ENCODE measurements at places on chromosomes 6 and 20. TPM values are rescaled to one million over a fixed set of nuclear protein-coding genes. Genes with fewer than 3 reads are reported as not detected.

DNA sequence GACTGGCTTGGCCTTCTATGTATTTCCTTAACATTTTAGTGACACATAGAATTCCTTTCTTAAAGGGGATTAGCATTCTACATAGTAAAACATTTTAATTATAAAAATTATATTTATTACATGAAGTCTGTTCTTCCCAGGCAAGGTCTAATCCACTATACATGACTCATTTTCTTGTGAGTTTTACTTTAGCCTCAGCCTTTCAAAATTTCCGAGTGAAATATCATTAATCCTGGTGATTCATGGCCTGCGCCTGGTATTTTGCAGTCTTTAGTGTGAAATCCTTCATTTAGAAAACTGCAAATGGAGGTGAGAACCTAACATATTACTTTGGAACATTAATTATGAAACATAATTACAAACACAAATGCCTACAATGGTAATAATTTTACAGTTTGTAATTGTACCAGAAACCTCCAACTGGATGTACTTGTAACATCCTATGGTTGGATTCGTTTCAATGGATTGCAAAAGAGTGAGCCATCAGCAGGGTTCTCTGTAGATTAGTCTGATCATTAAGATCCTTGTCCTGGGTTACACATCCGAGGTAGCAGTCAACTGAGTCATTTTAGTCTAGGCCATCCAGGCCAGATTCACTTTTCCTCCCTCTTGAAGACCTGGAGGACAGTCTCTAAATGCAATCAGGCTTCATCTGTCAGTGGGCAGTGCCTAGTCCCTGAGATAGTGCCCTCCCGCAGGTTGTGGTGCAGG is 272.0 kb downstream of the PACRG start:
- no peak for DNase-seq
- H3K27ac ChIP-seq, result no peak overlapping the region
- no peaks in the 10 kb centered on the region for H3K27me3 ChIP-seq
- no peaks in the 10 kb centered on the region for H3K4me1 ChIP-seq
- H3K36me3 ChIP-seq, result no peaks in the 10 kb centered on the region
- H3K4me3 ChIP-seq, result no peak overlapping the region

DNA sequence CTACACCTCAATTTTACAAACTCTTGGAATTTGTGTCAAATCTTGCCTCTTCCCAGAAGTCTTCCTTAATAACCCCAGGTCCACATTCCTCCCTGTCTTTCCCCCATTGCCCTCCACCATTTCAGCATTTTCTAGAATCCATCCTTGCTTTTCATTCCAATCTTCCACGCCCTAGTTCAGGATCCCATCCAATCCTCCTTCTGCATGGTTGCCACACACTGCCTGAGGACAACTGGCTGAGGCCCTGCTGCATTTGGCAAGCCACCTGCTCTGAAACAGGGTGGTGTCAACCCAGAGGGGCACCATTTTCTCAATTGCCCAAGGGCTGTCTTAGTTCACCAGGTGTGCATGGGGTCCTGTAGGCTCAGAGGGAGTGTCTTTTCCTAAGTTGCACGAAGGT is 37.9 kb upstream of the RFPL4B start:
- H3K4me1 ChIP-seq, result peaks cover 14% of the 10 kb centered on the region
- DNase-seq, result no peak
- H3K4me3 ChIP-seq, result no peak overlapping the region
- H3K36me3 ChIP-seq, result no peaks in the 10 kb centered on the region
- H3K27ac ChIP-seq, result no peak overlapping the region

NT5E gene
- 51.5 TPM for total RNA-seq

GRCh38 chr6:11246722-11247121 is 14.3 kb upstream of the NEDD9 start:
- H3K27ac ChIP-seq, result no peak overlapping the region
- no peaks in the 10 kb centered on the region for H3K4me1 ChIP-seq
- no peak for DNase-seq
- no peaks in the 10 kb centered on the region for H3K27me3 ChIP-seq
- no peak overlapping the region for H3K4me3 ChIP-seq

TRPC4AP gene
- total RNA-seq, result 57.2 TPM

OR2H2 gene
- not detected for total RNA-seq

BCAS1 gene
- 0.93 TPM for total RNA-seq

- H3K36me3 ChIP-seq, result no peaks in the 10 kb centered on the region
- H3K4me3 ChIP-seq, result no peak overlapping the region
- no peaks in the 10 kb centered on the region for H3K27me3 ChIP-seq
Measured at GRCh38 chr6:106670236-106670635, 40.9 kb downstream of the QRSL1 start.

DNA sequence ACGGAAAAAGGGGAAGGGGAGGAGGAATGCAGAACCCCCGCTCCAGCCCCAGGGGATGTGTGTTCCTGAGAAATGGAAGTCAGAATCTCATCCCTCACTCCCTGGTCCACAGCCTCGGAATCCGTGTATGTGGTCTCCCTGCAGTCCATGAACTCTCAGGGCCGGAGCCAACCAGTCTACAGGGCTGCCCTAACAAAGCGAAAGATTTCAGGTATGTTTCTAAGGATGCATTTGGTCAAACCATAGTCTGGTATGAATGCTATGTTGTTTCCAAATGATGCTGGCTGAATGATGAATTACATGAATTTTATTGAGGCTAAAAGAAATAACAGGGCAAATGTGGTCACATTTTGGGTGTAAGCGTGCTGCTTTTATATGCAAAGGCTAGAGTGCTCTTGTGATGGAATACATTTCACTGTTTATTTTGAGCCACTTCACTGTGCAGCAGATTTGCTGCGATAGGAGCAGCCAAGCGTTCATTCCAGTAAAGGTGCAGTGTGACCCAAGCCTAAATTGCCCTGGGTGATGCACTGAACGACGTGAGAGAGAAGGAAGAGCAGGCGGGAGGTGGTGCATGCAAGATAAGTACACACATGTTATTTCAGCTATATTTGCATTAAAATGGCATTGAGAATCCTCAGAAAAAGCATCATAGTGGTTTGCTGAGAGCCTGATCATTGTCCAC is 52.4 kb downstream of the FNDC1 start:
- no peak overlapping the region for H3K27ac ChIP-seq
- H3K4me1 ChIP-seq, result no peaks in the 10 kb centered on the region
- H3K36me3 ChIP-seq, result no peaks in the 10 kb centered on the region

MAP1LC3A gene
- 4.9 TPM for total RNA-seq

DNA sequence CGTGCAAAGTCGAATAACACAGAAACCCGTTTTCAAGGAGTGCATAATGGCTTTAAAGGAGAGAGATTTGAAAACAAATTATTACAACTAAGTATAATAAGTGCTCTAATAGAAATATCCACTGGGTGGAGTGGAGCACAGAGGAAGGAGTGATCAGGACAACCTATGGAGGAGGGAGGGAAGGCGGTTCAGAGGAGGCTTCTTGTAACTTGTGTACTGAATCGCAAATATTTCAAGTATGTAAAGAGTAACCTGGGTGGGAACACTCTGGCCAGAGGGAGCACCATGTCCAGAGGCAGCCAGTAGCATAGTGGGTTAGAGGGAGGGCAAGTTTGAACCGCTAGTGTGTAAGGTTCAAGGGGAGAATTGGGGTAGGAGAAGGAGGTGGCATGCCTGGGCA is 21.6 kb upstream of the TNFAIP3 start:
- no peaks in the 10 kb centered on the region for H3K36me3 ChIP-seq
- H3K4me3 ChIP-seq, result no peak overlapping the region
- H3K27me3 ChIP-seq, result no peaks in the 10 kb centered on the region
- H3K4me1 ChIP-seq, result no peaks in the 10 kb centered on the region

DNA sequence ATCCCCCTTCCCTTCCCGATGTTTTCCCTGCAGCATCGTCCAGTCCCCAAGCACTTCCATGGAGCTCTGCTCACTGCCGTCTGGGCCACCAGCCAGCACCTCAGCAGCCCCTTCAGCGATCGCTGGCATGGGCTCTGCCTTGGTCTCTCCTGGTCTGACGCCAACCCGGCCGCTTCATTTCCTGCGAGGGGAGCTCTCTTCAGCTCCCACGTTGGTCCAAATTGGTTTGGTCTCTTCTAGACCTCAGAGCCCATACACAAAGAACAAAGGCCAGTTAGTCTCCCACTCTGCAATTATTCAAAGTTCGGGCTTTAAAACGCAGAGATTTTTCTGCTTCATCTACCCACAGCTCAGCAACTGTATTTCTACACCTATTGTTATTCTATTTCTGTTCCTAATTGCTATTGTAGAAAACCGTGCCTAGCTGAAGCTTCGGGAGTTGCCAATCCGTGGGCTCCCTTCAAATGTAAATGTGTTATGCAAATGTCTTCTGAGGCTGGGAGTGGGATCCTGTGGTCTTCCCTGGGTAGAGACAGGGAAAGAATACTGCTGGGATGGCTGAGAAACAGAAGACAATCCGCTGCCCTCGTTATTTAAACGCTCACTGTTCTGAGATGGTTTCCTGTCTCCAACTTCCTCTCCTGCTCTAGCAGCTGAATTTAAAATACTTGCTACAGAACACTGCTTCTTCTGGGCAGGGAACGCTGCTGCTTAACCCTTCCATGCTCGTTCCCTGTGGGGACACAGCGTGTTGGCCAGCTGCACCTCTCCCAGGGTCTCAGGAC is 154.2 kb upstream of the QKI start:
- no peaks in the 10 kb centered on the region for H3K36me3 ChIP-seq
- no peak for DNase-seq
- no peaks in the 10 kb centered on the region for H3K27me3 ChIP-seq
- no peak overlapping the region for H3K4me3 ChIP-seq
- no peak overlapping the region for H3K27ac ChIP-seq
- H3K4me1 ChIP-seq, result peaks cover 14% of the 10 kb centered on the region

SENP6 gene
- total RNA-seq, result 41.4 TPM

- no peaks in the 10 kb centered on the region for H3K27me3 ChIP-seq
- no peaks in the 10 kb centered on the region for H3K36me3 ChIP-seq
- DNase-seq, result no peak
Measured at GRCh38 chr6:75334266-75335040, 49.9 kb upstream of the TMEM30A start.

- H3K4me3 ChIP-seq, result no peak overlapping the region
- DNase-seq, result no peak
- no peaks in the 10 kb centered on the region for H3K36me3 ChIP-seq
- H3K4me1 ChIP-seq, result no peaks in the 10 kb centered on the region
Measured at GRCh38 chr20:42429761-42430458, 759.8 kb downstream of the PTPRT start.

Measured in liver (tissue), 10 donors.